ENCODE measurements at places on chromosomes 16 and 17. TPM values are rescaled to one million over a fixed set of nuclear protein-coding genes. Genes with fewer than 3 reads are reported as not detected.

- no peak for DNase-seq
These were observed 3.7 kb downstream of the TRAF7 start for GRCh38 chr16:2159175-2159838.

DNA sequence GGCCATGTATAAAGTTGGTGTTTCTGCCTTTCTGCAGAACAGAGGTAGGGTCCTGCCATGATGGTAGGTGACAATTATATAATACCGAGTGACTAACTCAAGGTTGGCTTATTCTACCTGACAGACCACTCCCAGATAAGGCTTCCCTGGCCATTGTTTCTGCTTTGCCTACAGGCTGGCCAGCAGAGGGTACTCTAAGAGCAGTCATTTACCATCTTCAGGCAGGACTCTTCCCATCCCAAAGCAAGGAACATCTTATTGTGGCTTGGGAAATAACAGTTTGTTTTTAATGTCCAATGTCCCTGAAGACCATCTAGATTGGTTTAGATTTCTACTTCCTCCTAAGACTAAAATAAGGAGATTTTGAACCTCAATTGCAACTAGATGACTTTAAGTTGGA lies 74.1 kb downstream of the SNX11 start:
- no peak for DNase-seq

DNA sequence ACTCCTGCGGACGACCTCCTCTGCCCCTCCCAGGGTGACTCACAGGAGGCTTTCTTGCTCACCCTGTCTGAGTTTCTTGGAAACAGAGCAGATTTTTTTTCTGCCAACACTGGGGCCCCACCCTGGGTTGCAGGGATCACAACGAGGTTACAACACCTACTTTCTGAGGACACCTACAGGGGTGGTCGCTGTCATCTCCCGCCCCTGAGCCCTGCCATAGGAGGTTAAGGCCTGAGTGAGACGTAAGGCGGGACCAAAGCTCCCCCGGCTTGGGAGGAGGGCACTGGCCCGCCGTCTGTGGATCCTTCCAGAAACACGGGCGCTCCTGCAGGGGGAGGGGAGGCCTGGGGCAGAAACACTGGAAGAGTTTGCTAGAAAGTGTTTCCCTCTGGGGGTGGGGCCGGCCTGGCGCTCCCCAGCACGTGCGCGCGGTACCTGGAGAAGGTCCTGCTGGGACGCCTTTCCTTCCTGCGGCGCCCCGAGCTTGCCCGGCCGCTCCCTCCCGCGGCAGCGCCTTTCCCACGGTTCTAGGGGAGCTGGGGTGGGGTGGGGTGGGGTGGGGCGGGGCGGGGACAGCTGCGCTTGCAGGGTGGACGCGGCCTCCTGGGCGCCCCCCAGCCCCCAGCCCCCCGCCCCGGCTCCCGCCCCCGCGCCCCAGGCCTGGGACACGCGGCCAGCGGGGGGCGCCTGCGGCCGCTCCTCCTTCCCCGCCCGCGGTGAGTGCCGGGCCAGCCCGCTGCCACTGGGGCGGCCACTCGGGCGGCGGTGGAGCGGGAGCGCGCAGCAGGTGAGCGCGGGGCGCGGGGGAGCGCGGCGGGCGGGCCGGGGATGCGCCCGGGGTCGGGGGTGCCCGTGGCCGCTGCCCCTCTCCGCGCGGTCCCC lies 20.7 kb upstream of the ADCY7 start:
- peak; percentile 34 for DNase-seq

Gene CACNA1H
- 0.18 TPM for total RNA-seq
